ENCODE measurements at places on chromosomes 1 and 21. TPM values are rescaled to one million over a fixed set of nuclear protein-coding genes. Genes with fewer than 3 reads are reported as not detected.

DNA sequence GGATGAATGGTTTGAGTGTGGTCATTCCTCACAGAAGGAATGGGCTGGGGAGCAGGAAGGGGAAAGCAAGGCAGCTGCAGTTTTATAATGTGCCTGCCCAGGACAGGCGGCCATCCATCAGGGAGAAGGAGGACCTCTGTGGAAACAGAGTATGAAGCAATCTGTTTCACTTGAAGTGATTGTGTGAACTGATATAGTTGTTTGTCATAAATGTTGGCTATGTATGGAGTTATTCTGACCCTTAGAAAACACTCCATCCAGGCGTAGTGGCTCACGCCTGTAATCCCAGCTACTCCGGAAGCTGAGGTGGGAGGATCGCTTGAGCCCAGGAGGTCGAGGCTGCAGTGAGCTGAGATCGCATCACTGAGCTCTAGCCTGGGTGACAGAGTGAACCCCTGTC lies 46.5 kb downstream of the NENF start:
- no peak for DNase-seq

GRCh38 chr21:41564871-41565274 lies 56.9 kb upstream of the TMPRSS2 start:
- no peak for DNase-seq

DNA sequence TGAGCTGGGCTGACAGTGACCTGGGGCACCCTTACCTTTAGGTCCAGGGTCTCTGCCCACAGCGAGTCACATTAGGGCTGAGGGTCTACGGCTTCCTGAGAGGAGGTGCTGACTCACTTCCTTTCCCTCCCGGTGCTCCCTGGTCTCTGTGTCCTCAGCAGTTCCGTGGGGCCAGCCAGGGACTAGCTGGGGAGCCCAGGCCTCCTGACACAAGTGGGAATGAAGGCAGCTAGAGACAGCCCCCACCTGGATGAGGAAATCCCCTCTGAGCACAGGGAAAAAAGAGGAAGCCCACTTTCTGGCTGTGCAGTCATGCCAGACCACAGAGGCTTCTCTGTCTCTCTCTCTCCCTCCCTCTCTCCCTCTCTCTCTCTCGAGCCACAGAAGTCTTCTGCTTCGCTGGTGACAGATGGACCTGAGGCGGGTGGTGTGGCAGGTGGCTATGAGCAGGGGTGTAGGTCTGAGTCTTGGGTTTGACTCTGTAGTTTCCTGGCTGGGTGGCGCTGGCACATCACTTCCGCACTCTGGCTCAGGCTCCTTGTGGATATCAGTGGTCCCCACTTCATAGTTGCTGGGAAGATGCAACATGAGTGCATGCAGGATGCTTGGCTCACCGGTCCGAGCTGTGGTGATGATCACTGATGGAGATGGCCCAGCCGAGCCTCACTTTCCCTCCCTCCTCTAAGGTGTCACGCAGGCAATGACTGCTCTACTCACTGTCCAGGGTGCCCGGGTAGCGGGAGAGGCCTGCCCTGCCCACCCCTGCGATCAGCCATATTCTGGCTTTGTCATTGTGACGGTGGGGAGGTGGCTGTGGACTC lies 3.5 kb downstream of the SLC66A1 start:
- DNase-seq: no peak

DNA sequence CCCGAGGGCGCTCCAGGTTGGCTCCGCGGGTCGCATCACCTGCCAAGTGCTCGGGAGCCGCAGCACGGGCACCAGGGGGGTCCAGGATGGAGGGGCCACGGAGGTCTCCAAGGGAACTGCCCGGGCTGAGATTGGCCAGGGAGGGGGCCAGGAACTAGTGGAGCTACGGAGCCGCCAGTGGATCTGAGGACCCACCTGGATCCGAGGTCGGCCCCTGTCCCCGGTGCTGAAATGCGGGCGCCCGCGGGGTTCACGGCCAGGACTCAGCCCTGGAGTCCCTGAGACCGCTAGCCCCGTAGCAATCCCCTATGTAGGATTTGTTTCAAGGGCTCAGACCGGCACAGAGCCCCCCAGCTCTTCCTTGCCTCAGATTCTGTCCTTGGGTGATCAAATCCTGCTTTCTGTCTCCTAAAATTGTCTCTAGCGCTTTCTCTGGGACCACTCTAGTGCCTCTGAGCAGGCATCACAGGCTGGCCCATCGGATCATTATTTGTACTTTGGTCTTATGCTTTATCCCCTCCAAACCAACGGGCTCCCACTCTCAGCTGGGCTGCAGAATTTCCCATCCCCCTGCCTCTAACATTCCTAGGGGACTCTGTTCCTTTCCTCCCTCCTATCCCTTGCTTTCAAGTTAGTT lies 27.3 kb downstream of the KIAA2013 start:
- no peak for DNase-seq

- DNase-seq: no peak
These were observed 12.7 kb downstream of the CDCA8 start for GRCh38 chr1:37704966-37705365.

Gene NRIP1
- total RNA-seq: 45.9 TPM

Gene GUCA2A
- not detected for total RNA-seq

DNA sequence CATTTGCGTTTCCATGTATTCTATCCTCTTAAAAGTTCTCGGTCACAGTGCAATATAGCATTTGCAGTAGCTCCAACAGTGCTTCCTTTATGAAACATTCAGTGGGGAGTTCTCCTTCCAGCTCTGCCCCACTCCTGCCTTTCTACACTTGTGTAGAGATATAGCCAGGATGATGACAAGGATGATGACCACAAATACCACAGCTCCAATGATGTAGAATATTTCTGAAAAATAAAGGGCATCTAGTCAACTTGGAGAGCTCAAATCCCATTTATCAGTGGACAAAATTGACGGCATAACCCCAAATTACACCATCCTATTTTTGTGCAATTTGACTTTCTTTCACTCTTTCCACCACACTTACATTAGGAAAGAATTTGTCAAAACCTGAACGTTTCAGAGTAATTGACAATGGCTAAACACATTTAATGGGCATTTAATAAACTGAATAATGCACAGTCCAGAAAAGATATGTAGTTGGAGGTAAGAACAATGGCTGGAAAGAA lies 11.1 kb downstream of the F3 start:
- no peak for DNase-seq

- DNase-seq: no peak
These were observed 147.8 kb upstream of the MAP1LC3C start for GRCh38 chr1:242146652-242147051.

Gene EXTL1
- total RNA-seq: 0.49 TPM
